ENCODE measurements at places on chromosomes 6 and 20. TPM values are rescaled to one million over a fixed set of nuclear protein-coding genes. Genes with fewer than 3 reads are reported as not detected.

DNA sequence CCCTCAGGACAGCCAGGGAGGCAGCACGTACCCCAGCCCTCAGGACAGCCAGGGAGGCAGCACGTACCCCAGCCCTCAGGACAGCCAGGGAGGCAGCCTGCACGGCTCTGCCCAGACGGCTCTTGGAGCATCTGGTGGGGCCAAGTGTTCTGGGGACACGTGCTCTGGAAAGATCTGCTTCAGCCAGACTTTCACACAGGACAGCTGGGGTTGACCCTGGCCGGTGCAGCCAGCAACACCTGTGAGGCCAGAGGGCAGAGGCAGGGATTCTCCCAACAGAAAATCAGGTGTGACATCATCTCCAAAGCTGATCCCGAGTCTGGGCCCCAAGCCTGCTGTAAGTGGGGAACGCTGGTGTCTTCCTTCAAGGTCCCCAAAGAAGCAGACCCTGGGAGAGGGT is 55.5 kb upstream of the SLCO4A1 start:
- no peak for DNase-seq

Gene OR2J3
- total RNA-seq = not detected

GRCh38 chr6:4133941-4134838 is 1.2 kb downstream of the ECI2 start:
- DNase-seq = peak; percentile 35

Gene POU3F2
- not detected for total RNA-seq

GRCh38 chr6:158660333-158660754 is 10.5 kb downstream of the SYTL3 start:
- no peak for DNase-seq

Gene LRFN2
- total RNA-seq = not detected

Data from left cardiac atrium (tissue), 4 donors.